ENCODE measurements at places on chromosomes 2 and 18.

- no peak for DNase-seq
Measured at GRCh38 chr18:1014509-1014908, 109.8 kb downstream of the ADCYAP1 start.

- no peak for DNase-seq
Measured at GRCh38 chr2:233037078-233037477, 4.6 kb downstream of the NEU2 start.

GRCh38 chr2:233369897-233370685 lies 15.8 kb downstream of the DGKD start:
- DNase-seq: no peak

- no peak for DNase-seq
Measured at GRCh38 chr2:30113617-30114293, 33.1 kb upstream of the YPEL5 start.

DNA sequence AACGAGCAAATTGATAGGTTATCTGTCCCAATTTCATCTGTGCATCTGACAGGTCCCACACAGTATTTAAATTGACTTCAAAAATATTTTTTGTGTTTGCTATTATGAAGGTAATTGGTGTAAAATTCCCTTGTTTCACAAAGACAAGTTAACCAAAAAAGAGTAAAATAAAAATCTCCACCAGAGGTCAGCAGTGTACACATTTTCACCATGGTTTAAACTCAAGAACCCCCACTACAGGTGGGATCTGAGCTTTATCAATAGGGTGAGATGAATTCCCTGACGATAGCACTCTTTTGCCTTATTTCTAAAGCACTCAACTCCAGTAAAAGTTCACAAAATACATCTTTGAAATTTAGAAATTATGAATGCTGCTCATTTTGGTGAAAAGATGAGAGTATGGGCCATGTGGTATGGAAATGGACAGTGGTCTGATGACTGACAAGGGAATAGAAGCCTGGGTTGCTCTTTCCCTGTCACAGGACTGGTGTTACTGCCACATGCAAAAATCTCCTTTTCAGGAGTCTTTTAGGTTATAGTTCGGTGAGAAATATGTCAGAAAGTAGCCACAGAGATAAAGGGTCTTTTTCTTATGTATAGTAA lies 68.0 kb downstream of the SERPINB8 start:
- DNase-seq: no peak

- no peak for DNase-seq
Measured at GRCh38 chr2:234047361-234047760, 3.1 kb upstream of the SPP2 start.

All from LNCaP clone FGC (cell line).